ENCODE measurements at places on chromosomes 2 and 18.

DNA sequence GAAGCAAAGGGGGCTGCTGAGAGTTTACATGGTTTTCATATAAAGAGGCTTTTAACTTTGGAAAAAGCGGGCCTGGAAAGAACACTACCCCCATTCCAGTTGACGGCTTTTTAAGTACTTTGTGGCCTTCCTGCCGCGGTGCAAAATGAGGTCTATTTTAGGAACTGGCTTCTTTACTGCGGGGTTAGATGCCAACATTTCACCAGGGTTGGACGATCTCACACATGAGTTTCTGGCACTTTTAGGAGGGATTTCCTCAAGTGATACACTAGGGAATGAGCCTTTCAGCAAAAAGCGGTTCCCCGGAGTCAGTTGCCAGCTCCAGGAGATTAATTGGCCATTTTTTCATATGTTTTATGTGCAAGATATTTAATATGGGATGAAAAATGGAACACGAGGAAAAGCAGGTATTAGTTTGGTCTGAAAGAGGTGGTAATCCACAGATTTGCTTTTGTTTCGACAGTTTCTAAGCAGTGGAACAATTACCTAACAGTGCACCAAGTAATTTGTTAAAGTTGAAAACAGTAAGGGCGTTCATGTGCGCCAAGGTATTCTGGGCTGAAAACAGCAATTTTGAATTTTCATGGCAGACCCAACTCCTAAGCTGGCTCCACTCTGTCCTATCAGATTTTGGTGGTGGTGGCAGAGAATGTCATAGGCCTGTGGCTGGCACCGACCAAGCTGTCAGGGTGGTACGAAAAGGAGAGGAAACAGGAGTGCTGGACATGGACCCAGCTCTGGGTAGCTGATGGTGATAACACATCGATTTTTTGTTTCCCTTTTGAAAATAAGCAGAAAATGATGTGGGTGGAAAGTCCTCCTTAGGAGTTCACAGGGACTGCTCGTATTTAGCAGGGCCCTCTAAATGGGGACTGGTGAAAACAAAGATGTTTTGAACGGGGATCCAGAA is 55.6 kb upstream of the FZD5 start:
- no peak for DNase-seq

DNA sequence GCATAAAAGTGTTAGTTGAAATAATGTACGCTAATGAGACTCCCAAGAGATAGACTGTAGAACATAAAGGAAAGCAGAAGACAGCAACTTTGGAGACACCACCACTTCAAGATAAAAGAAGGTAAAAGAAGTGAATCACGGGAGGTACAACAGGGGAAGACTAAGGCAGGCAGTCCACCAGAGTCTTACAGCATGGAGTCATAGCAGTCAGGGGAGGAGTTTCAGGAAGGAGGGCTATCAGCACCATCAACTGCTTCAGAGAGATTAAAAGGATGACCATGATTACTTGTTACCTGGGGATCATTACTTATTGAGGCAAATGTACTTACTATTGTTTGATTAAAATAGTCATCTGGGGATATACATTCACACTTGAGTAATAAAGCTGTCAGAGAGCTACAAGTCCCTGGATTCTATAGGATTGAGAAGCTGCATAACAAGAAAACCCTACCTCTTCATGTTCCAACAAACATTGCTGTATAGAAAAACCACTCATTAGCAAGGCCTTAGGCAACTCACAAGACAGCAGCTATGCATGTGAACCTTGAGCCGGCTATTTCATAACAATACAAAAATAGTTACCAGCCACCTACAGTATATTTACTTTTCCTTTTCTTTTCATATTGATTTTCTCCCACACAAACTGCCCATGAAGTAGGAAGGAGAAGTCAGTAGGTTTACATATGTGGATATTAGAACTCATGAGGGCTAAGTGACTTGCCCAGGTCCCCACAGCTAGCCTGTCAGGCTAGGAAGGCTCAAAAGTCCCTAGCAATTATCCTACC is 101.7 kb downstream of the PDE11A start:
- DNase-seq, result no peak

- no peak for DNase-seq
Measured at GRCh38 chr2:130302164-130302886, 40.4 kb upstream of the IMP4 start.

DNA sequence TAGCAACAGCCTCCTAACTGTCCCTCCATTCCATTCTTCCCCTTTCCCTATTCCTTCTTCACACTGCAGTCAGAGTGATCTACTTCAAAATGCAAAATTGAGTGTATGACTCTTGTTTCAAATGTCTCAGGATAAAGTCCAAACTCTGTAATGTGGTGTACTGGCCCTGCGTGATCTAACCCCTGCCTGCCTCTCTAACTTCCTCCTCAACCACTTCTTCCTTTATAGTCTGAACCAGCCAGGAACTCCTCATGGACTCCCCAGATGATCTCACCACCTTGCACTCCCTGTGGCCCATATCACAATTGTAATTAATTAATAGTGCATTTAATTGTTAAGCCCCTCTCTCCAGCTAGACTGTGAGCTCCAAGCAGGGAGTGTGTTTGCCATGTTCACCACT is 3.1 kb upstream of the B3GNT2 start:
- DNase-seq, result no peak

DNA sequence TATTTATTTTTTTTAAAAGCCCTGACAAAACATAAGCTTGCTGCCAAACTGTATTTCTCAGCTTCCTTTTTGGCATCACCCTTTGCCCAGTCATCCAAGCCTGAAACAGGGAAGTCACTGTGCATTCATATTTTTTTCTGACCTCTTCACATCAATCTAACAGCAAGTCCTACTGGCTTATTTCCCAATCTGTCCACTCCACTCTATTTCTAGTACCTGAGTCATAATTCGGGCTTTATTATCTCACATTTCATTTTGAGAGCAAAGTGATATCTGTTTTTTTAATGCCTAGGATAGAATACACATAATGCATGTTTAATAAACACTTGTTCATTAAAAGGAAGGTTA is 5.1 kb downstream of the HNMT start:
- DNase-seq, result no peak

DNA sequence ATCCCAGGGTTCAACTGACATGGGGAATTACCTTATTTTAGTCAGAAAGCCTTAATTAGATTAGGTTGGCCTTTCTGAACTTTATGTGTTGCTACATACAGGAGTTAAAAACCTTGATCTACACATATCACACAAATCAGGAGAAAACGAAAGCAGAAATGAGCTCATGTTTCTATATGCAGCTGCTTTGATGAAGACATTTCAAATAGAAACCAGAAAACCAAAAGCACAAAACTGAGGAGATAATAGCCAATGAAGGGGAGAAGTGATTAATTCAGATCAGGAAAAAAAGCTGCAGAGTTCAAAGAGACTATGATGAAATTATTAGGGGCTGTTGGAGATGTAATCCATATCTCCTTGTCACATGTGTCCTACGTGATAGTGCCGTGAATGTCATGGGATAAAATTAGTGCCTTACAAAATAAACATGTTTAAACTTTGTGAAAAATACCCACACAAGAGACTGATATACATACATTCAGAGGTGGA is 255.0 kb downstream of the CAMKMT start:
- no peak for DNase-seq

DNA sequence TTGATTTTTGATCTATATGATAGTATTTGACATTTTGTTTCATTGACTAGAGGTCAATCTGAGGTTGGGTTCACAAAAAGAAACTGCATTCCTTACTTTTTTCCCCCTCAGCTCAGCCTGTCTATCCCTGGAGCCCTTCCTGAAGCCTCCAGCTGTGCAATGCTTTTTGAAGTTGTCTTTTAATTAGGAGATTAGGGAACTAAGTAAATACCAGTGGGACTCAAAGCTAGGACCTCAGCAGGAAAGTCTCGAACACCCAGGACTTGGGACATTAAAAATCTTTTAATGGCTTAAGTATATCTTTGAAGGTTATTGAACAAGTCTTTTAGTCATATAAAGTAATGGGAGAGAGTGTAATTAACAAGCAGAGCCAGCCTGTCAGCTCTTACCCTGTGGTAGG is 220.2 kb downstream of the PDE11A start:
- DNase-seq, result peak; percentile 3

- peak; percentile 49 for DNase-seq
Measured at GRCh38 chr18:48861181-48861708, 89.5 kb downstream of the SMAD7 start.

GRCh38 chr18:46856973-46857372 is 60.3 kb downstream of the PIAS2 start:
- DNase-seq, result no peak

DNA sequence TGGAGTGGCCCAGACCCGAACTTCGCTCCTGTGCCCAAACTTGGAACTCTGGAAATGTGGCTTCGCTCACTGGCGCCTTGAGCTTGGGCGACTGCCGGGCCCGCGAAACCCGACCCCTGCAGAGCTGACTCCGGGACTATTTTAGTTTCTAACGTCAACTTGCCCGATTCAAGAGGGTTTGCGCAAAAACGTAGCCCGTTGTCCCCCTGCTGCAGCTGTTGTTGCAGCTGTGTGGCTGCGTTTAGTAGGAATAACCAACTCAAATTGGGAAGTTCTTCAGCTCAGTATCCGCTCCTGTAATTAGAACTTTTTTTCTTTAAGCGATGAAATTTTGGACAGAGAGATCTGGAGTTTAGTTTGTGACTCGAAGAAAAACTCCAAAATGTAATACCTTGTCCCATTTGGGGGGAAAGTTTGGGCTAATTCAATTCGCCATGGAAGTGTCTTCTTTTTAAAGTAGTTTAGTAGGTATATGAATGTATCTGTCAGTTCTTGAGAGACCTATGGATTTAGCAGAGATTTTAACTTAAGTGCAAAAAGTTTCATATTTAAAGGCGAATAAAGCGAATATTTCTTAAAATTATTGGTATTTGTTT is 559 bp downstream of the MYL12A start:
- peak; percentile 61 for DNase-seq

DNA sequence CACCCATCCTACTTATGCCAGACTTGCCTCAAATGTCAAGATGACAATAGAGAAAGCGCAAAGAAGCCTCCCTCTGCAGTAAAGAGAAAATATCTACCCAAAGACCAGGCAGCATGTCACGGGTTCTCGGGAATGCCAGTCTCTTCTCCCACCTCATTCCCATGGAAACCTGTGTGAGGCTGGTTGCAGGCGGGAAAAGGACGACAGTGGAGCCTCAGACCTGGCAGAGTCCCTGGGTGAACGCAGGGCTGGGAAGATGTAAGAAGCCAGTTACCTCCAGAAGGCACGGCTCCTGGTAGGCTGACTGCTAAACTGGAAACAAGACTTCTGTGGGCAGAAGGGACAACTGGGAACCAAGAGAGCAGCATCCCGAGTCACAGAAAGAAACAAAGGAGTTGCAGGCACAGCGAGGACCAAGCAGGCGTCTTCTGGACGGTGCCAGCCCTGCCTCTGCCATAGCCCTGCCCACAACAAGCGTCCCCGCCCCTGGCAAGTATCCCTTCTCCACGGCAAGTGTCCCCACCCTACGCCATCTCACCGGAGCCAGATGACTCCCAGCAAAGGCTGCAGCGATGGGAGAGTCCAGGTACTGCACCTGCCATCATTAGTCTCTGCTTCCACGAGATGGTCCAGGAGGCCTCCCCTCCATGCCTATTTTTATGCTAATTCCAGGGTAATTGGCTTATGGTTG is 440.8 kb upstream of the MYT1L start:
- no peak for DNase-seq

DNA sequence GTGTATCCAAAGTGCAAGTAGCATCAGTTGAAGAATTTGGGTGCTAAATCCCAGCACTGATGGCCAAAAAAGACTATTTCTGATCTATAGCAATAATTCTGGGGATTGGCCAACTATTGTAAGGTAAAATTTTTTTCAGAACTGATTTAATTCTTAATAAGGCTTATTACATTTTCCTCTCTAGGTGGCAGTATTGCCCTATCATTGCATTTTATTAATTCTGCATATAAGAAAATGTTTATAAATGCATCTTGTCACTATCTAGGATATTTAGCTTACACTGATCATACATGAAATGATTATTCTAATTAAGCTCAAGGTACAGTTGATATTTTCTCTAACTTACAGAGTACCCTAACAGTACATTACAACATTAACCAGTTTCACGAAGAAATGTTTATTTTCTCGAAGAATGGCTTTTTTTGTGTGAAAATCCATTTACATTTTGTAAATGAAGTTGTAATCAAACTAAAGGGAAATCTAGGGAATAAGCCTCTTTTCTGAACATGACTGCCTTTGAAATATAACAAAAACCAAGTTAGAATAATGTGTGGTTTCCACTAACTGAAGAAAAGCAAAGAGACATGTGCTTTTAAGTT is 11.0 kb downstream of the TTN start:
- peak; percentile 48 for DNase-seq

DNA sequence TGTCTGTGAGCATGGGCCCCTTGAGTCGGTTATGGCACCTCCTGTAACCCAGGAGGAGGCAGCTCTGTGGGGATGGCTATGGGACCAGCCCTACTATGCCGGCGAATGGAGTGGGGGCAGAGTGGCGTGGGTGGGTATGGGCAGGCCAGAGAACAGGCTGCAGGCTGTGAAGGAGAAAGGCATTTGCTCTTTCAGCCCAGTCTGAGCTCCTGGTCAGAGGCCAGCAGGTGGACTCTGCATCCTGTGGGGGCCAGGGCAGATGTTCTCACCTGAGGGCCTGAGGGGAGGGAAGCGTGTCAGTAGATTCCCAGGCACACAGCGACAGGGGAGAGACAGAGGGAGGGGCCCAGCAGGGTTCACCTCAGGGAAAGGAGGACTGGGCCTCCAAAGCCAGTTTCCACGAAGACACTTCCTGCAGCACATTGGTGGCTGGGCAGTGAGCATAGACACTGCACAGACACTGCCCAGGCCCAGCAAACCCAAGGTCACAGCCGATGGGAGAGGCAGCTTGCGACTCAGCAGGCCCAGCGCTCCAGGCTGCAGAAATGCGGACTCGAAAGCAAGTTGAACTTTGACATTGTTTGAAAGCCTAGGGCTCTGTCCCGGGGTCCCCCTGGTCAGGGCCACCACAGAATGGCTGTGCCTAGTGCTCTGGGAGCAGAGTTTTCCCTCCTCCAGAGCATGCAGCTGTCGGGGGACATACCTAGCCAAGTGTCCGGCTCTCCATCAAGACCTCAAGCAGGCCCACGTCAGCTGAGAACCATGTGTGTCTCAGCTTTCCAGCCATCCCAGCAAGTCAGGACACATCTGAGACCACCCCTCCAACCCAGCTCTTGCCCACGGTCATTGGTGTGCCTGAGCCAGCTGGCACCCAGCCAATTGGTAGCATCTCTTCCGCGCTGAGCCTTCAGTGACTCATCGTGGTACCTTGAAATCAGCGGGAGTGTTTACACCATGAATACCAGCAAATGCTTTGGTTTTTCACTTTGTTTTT is 53.8 kb downstream of the TGOLN2 start:
- no peak for DNase-seq

DNA sequence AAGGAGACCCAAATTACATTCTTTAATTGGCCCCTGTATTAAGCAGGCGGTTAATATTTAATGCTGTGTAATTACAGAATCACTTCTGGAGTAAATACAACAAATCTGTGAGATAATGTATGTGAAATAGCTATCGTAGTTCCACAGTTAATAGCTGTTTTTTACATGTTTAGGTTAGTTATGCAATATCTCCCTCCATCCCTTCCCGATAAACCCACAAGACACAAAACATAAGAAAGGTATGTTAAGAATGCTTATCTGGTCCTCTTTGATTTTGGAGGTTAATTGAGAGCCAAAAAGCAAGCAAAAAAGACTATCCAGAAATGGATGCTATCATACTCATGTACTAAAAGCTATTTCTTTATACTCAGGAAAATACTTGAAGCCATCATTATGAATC is 49.1 kb downstream of the ZNF638 start:
- DNase-seq, result no peak
